Adrenal gland (tissue), 19 donors: ENCODE measurements at places on chromosomes 2 and 18. TPM values are rescaled to one million over a fixed set of nuclear protein-coding genes. Genes with fewer than 3 reads are reported as not detected.

The ADCYAP1 gene
- 0.20 TPM for polyA plus RNA-seq

The PSD4 gene
- polyA plus RNA-seq = 31.8 TPM

The MYOM1 gene
- polyA plus RNA-seq = 3.8 TPM

The RANBP2 gene
- 17.7 TPM for polyA plus RNA-seq

The C2orf78 gene
- not detected for polyA plus RNA-seq

The CD207 gene
- 0.10 TPM for polyA plus RNA-seq

The GALNT5 gene
- not detected for polyA plus RNA-seq

The IL1RN gene
- polyA plus RNA-seq = 2.6 TPM
